ENCODE measurements at places on chromosomes 1 and 21.
A peak's percentile ranks its signal among the peaks of the same experiment; 100 is the strongest.

DNA sequence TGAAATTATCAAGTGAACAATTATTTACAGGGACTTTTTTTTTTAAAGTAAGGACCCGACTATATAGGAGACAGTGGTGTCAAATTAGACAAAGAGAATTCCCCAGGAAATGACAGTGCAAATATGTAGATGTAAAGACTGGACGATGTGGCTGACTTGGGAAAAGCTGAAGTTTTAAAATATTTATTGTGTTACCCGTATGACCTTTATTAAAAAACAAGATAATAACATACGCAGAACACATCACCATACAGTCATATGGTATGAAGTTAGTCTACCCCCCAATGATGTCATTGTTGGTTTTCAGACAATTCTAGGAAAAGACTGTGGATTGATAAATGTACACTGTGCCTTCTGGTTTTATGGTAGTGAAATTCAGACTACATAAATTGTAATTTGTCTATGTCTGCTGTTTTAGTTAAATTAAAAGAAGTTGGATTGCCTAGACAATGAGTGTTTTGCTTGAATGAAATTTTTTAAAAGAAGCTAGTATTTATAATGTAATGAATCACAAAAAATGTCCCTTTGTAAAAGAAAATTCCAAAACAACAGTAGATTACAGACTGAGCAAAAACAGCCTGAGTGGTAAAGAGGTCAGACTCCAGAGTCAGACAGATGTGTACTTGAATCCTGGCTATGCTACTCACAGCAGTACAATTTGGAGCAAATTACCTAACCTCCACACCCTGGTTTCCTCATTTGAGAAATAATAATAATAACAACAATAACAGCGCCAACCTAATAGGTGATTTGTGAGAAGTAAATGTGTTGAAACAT lies 15.5 kb upstream of the PDC start:
- no peak for DNase-seq

DNA sequence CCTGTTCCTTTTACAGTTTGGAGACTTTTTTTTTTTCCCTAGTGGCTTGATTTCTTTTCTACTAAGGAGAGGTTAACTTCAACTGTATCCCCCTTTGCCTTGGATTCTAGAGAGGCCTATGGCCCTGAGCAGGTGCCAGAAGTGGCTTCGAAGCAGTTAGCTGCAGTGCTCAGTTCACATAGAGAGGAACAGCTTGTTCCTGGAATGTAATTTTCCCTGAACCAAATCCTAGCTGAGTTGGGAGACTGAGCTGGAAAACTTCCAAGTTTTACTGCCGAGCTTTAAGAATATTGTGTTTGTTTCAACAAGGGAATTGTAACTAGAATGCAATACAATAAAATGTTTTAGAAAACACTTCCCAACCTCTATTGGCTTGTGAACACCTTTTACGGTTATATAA lies 17.5 kb downstream of the RD3 start:
- DNase-seq: no peak

- no peak for DNase-seq
Observed at GRCh38 chr21:17777072-17777765, 41.9 kb downstream of the C21orf91 start.

DNA sequence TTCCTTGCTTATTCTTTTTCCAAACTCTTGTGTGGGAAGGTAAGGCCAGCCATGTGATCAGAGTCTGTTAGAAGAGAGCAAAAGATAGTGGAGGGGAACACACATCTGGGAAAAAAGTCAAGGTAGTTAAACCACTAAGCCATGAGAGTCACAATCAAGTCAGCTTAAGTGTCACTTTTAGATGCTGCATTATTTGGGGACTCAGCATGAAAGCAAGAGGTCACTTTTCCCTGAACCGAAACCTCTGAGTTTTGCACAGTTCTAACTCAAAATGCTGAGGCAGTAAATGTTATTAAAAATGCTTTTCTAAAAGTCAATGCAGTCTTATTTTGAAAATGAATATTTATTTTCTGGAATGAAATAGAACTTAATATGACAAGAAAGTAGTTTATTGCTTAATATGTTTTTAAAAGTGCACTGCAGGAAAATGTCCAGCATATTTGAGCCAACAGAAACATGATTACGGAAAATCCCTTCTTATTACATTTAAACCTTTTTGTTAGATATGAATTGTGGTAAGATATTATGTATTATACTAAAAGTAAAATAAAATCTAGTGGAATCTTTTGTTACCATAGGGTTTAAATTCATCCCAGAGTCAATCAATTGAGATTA lies 69.3 kb downstream of the RBM11 start:
- DNase-seq: no peak

GRCh38 chr1:39413902-39414528 lies 77.4 kb upstream of the BMP8A start:
- no peak for DNase-seq

GRCh38 chr1:156676114-156676819 lies 940 bp downstream of the NES start:
- no peak for DNase-seq

DNA sequence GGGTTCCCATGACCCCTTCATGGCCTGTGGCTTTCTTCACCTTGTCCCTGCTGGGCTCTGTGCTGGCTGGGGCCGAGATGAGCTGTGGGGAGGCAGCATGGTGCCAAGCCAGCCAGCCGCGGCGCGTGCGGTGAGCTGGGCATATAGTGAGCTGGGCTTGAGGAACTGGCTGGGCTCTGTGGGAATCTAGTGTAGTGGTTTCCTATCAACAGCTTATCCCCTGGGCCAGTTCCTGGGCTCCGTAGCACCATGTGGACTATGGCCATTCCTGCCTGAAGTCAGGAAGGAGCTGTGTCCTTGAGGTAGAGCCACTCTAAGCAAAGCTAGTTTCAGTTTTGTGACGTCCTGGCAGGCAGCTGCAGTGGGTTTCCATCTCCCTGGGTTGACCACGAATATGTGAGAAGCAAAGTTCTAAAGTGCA lies 1.8 kb downstream of the NCMAP start:
- no peak for DNase-seq

DNA sequence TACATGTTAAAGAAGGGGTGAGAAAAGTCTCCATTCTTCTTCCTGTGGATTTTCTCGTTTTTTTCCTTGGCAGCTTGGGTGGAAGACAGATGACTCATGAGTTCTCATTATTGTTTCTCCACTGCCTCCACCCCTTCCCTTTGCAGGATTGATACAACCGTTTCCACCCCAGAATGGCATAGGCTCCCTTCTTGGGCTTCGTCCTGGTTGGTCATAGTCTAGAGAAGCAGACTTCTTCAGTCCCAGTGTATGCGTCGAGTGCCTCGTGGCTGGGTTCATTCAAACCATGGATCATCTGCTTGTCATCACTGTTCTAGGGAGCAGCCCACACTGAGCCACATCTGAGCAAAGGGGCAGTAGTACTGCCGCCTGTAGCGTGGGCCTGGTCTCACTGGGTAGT lies 13.7 kb downstream of the PTGFRN start:
- no peak for DNase-seq

DNA sequence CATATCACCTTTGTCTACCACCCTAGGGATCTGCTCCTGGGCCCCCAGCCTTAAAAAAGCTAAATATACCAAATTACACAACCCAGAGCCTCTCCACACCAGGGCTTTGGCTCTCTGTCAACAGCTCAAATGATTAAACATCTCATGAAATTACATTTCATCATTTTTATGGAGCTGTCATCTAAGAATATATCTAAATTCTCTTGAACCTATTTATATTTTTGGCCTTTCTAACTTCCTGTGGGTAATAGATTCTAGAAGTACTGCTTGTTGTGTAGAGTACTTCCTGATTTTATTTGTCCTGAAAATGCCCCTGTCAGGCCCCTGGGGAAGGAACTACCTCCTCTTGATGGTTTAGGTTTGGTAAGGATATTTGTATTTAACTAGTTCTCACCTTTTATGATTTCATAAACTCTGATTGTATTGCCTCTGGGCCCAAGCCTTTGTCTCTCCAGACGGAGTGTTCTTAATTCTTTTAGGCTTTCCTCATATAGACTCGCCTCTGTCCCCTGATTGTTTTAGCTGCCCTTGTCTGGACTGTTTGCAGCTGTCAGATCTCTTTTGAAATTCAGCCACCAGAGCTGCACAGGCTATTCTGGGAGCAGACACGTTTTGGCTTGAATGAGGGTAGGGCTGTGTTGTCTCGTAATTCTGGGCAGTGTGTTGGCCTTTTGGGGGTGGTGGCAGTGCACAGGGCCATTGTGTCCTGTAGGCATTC lies 16.6 kb downstream of the MYOG start:
- DNase-seq: no peak

DNA sequence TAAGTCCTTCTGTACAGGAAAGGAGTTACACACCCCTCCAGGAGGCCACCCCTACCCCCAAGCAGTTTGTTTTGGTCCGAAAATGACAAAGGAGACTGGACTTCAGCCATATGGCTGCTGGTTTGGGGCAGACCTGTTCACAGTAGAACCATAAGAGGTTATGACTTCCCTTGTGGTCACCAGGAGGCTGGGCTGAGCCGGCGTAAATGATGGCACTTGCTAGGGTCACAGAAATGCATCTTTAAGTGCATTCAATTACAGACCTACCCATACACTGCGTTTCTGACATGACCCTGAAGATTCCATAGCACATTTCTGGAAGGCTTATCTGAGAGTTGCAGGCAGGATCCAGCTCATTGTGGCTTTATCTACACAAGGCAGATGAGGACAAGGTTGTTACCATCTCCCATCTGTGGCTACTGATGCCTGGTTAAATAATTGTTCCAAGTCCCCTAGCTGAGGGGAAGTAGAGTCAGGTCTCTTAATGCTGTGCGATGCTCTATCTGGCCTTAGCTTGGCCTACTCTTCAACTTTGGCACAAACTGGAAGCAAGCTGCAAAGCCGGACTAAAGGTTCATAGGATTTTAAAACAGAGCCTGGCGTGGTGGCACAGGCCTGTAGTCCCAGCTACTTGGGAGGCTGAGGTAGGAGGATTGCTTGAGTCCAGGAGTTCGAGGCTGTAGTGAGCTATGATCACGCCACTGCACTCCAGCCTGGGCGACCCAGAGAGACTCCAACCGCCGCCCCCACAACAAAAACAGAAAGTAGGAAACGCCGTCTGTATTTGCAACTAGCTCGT lies 1.7 kb upstream of the TRIM67 start:
- DNase-seq: no peak

GRCh38 chr21:28798798-28799197 lies 193.9 kb downstream of the LTN1 start:
- no peak for DNase-seq

DNA sequence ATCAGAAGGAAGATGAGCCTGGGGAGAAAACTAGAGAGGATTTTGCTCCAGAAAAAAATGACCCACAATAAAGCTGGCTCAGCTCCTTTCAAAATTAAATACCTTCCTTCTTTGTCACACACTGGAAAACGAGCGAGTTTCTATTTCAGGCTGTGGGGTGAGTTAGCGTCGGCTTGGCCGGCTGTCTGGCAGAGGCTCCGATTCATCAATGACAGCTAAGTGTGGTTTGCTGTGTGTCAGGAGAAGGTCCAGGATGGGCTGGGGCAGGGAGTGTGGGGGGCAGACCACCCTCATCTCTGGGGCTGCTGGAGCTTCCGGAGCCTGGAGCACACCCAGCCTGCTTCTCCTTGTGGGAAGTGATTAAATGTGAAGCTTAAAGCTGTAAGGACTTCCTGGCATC lies 120.2 kb downstream of the ETS2 start:
- no peak for DNase-seq

DNA sequence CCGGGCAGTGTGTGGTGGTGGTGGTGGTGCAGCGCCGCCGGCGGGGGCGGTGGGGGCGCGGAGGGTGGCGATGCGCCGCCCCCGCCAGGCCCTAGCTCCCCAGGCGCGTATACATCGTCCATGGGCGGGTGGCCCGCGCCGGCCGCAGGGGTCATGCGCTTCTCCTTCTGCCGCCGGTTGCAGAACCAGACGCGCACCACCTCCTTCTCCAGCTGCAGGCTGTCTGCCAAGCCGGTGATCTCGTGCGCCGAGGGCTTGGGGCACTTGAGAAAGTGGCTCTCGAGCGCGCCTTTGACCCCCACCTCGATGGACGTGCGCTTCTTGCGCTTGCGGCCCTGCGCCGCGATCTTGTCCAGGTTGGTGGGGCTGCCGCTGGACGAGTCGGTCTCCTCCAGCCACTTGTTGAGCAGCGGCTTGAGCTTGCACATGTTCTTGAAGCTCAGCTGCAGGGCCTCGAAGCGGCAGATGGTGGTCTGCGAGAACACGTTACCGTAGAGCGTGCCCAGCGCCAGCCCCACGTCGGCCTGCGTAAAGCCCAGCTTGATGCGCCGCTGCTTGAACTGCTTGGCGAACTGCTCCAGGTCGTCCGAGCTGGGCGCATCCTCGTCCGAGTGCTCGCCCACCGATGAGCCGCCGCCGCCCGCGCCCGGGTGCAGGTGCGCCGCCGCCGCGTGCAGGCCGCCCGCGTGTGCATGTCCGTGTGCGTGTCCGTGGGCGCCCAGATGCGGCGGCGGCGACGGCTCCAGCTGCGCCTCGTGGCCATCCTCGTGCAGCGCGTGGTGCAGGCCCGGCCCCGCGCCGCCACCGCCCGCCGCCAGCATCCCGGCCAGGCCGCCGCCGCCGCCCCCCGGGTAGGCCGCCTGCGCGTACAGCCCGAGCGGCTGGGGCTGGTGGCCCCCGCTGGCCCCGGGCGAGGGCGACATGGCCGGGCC lies 926 bp downstream of the POU3F1 start:
- no peak for DNase-seq

DNA sequence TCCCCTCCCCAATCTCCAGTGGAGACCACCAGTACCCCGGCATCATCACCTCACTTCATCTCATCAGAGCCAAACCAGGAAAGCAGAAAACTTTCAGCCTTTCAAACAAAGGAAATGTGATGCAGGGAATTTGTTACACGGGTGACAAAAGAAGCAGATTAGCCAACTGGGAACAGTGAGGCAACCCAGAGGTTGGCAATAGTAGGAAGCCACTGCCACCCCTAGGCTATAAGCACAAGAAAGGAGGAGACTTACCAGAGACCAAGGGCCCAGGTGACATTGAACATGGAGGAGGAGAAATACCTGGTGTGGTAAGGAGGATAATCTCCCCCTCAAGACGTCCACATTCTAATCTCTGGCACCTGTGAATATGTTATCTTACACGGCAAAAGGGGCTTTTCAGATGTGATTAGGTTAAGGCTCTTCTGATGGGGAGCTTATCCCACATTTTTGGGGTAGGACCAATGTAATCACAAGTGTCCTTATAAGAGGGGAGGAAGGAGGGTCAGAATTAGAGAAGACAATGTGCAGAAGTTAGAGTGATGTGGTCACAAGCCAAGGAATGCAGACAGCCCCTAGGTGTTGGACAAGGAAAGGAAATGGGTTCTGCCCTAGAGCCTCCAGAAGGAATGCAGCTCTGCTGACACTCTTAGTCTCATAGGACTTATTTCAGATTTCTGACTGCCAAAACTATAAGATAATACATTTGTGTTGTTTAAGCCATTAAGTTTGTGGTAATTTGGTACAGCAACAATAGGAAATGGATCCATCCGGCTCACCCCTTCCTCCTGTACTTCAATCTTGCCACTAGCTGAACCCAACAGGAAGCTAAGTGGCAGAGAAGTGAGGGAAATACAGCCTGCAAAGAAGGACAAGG lies 83.6 kb upstream of the VAV3 start:
- DNase-seq: no peak

GRCh38 chr1:30765556-30766434 lies 8.2 kb upstream of the LAPTM5 start:
- DNase-seq: no peak

GRCh38 chr1:230772457-230773395 lies 25.5 kb downstream of the CAPN9 start:
- DNase-seq: peak; percentile 63
